Omental fat pad (tissue), 4 donors: ENCODE measurements at places on chromosomes 16 and 17.

DNA sequence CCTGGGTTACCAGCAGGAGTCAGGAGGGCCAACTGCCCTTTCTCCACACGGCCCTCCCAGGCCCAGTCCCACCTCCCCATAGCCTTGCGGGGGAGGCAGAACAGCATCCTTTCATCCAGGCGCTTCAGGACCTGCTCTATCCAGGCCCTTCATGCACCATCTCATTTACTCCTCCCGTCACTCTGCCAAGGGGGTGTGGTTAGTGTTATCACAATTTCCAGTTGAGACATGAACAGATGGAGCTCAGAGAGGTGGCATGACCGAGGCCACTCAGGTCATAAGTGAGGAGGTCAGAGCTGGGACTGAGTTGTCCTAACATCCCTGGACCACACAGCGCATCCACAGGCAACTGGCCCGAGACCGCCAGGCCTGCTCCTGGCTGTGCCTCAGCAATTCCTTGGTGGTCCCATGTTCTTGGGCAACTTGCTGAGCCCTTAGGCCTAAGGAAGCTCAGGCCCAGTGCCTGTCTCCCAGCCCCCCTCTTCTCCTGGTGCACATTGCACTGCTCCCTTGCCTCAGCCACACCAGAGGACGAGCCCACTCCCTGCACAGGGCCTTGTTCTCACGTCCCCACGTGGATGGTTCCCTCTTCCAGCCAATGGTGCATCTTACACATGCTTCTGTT lies 23.8 kb downstream of the C17orf100 start:
- no peak for DNase-seq

DNA sequence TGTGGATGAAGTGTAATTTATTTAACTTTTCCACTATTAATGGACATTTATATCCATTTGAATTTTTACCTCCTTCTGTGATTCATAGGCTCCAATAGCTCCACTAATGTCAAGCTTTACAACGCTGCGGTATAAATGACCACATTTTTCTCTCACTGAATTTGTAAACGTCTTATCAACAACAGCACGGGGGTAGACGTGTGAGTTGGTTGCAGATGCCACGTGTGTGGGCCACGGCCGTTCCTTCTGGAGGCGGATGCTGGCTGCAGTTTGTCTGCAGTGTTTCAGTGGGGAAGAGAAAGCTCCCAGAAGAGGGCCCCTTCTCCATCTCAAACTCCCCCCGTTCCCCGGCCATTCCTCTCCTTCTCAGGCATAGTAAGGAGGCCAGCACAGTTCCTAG lies 68.2 kb upstream of the XYLT1 start:
- DNase-seq: no peak

DNA sequence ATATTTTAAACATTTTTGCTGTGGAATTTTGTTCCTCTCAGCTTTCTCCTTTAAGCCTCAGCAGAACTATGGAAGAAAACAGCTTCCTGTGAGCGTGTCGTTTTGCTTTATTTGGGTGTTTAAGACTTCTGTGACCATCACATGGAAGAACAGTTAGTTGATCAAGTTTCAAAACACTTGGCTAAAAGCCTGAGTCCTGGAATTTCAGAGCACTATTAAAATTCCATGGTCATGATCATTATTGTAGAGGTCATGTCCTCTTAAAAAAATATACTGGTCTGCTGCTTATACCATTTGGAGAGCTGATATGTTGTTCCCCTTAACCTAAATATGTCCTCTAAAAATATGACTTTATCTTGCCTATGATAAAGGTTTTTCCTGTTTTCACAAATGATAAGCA lies 12.6 kb upstream of the CDR2 start:
- no peak for DNase-seq

DNA sequence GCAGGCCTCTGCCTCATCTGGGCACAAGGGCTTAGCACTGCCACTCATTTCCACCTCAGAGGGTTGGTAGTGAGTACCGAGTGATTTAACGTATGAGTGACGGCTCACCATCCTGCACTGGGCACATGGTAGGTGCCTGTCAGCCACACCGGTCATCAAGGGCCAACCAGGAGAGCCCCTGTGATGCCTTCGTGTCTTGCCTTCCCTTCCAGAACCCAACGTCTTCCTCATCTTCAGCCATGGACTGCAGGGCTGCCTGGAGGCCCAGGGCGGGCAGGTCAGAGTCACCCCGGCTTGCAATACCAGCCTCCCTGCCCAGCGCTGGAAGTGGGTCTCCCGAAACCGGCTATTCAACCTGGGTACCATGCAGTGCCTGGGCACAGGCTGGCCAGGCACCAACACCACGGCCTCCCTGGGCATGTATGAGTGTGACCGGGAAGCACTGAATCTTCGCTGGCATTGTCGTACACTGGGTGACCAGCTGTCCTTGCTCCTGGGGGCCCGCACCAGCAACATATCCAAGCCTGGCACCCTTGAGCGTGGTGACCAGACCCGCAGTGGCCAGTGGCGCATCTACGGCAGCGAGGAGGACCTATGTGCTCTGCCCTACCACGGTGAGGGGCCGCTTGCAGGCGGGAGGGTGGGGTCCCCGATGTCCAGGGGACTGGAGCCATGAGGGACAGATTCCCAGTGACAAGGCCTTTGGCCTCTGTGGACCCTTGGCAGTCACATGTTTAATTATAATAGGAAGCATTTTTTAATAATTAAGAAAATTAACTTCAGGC lies 37.1 kb downstream of the MRC2 start:
- DNase-seq: no peak

GRCh38 chr16:2035431-2036199 lies 8.9 kb downstream of the NHERF2 start:
- no peak for DNase-seq

GRCh38 chr16:27311448-27311830 lies 2.3 kb upstream of the IL4R start:
- DNase-seq: no peak

- no peak for DNase-seq
These were observed 895 bp downstream of the UTS2R start for GRCh38 chr17:82372249-82373071.

- DNase-seq: no peak
These were observed 90.1 kb upstream of the GSE1 start for GRCh38 chr16:85522842-85523601.

GRCh38 chr16:50266337-50267091 lies at the start of gene ADCY7:
Gene ADCY7 (plus strand): TSS chr16:50266551. CDS start chr16:50288180, 21,629 bp downstream.
- no peak for DNase-seq

DNA sequence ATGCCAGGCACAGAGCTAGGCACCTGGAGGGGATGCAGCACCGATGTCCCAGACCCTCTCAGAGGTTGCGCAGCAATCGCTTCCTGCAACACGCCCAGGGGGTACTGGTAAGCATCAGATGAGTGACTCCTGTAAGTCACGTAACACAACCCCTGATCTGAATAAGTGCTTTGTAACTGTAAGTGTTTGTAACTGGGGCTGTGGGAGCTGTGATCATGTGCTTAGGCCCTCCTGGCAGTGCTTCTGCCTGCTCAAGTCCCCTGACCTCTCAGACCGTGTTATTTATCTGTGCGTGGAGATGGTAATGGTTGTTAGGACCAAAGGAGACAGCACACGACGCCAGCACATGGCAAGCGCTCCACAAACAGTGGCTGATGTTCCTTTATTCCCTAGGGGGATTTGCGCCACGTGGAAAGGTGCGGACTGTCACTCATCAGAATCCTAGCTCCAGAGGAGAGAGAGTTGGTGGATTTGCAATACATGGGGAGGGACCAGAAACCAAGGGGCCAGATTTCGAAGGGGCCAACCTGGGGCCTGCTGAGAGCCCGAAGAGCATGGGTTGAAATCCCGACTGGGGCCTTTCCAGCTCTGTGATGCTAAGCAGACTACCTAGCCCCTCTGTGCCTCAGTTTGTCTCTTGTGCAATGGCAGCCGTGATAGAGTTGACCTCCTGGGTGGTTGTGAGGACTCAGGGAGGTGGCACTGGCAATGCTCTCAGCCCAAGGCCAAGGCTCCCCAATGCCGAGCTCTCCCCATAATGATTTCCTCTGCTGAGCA lies 151.8 kb downstream of the IRF8 start:
- no peak for DNase-seq

DNA sequence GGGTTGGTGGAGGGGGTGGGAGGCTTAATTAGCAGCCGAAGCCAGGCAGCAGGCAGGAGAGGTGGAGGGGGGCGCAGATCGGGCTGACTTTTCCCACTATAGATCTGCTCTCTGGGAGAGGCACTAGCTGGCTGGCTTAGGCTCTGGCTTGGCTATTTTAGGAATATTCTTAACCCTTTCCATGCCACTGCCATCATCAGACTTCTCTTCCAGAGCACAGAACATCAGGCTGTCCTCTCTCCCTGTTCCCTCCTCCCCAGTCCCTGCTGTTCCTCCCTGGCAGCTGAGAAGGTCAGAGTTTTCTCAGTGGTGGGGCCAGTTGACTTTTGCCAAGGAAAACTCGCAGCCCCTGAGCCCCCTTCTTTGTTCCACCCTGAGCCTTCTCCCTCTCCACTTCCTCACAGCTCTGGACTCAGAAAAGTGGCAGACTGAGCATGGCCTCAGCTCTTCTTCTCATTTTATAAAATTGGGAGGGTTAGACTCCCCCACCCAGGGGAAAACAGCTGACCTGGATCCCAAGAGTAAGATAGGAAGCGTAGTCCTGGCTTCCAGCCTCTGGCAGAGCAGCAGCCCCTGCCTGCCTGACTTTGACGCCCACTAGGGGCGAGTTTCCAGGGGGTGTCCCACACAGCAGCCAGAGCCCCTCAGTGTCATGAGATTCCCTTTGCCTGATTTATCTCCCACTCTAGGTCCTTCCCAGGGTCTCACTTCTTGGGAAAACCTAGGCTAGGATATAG lies 9.9 kb upstream of the C1QL1 start:
- no peak for DNase-seq

- DNase-seq: no peak
These were observed 17.3 kb upstream of the TXNDC11 start for GRCh38 chr16:11759997-11760396.

DNA sequence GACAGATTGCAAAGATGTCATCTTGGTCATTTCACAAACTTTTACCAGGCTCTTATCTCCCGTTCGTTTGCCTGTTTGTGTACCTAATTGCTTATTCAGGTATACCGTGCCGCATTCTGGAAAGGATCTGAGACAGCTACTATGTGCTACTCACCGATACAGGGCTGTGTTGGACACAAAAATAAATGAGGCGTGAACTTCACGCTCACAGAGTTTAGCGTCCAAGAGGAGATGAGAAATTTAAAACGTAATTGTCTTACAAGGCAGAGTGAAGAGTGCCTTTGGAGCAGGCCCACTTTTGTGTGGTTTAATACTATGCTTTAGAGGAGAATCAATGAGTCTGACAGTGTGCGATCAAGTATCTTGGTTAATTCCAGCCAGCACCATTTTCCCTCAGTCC lies 26.7 kb downstream of the MAF start:
- no peak for DNase-seq

DNA sequence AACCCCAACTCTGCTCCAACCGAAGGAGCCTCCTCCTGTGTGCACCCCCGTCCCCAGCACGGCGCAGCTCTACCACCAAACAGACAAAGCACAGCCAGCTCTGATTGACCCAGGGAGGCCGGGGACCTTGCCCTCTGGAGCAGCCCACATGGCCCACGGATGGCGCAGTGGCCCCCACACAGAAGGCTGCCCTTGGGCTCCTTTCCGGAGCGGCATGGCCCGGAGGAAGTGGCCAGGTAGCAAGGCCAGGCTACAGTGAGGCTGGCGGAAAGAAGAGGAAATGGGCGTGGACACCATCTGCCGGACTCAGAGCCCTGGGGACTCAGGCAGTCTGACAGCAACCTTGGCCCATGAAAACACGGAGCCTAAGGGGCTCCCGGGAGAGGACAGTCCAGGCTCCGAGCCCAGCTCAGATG lies 19.9 kb upstream of the ZC3H18 start:
- DNase-seq: no peak
